ENCODE measurements at places on chromosomes 7 and 10. TPM values are rescaled to one million over a fixed set of nuclear protein-coding genes. Genes with fewer than 3 reads are reported as not detected.
A peak's percentile ranks its signal among the peaks of the same experiment; 100 is the strongest.

DNA sequence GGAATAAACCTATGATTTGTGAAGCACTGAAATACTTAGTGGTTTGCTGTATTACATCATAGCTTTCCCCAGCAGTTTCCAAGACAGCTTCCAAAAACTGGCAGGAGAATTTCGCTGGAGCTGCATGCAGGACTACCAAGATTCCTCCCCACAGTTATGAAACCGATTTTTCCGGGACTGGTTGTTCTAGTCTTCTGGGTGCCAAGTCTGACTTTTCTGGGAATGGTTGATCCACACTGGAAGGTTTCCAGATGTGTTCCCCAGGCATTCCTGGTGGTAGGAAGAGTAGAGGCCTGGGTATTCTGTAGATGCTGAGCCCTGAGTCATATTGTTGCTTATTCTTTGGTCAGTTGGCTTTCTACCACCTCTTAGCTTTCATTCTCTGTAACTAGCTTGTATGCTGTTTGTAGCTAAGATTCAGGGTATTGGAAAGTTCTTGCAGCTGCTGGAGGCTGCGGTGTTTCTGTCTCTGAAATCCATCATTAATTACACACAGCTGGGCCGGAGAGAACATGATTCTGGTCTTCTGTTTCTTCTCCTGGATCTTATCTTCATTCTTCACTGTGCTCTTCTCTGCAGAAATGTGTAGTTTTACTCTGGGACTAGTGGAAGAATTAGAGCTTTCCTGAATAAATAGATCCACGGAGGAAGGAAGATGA lies 6.3 kb downstream of the ABCC2 start:
- DNase-seq: no peak

DNA sequence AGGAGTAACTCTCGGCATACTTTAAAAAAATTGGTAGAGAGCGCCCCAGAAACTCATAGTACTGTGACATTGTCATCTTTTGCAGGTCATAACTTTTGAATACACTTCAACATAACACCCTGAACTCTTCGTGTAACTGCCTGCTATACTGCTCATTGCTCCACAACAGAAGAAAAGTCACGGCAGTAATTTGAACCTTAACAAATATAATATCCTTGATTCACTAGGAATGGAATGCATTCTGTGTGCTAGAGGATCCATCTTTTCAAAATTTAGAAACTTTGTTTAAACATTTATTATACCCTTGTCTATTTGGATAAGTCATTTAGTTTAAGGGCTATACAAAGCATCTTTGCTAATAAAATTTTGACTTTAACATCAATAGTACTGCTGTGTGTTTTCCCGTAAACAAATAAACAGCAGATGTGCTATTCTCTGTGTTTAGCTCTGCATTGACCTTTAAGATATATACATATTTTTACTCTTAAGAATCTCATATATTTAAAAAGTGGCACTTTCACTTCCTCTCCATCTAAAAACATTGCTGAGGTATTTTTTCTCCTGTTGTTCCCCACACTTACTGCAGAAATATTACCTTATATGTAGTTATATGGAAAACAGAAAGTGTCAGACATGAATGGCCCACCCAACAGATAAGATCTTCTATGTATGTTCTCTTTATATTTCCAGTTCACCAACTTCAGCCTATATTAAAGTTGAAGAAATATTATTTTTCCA lies 217.6 kb upstream of the TMEM229A start:
- no peak for DNase-seq

DNA sequence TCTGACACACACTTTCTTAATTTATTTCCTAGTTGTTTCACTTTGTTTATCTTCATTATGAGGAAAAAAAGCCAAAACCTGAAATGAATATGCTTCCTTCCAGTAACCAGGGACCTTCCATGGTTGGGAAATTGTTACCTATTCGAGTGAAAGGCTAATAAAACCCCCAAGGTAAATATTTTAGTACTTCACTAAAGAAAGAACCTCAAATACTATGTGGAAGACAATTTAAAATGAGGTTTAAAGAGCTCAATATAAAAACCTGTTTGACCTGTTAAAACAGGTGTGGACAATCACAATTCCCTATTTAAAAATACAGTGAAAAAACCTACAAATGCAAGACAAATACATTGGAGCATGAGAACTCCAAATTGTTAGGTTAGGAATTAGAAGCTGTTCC lies 192.6 kb downstream of the CFTR start:
- DNase-seq: no peak

- peak; percentile 85 for DNase-seq
Measured at GRCh38 chr7:112422842-112423496, 27.3 kb upstream of the IFRD1 start.

DNA sequence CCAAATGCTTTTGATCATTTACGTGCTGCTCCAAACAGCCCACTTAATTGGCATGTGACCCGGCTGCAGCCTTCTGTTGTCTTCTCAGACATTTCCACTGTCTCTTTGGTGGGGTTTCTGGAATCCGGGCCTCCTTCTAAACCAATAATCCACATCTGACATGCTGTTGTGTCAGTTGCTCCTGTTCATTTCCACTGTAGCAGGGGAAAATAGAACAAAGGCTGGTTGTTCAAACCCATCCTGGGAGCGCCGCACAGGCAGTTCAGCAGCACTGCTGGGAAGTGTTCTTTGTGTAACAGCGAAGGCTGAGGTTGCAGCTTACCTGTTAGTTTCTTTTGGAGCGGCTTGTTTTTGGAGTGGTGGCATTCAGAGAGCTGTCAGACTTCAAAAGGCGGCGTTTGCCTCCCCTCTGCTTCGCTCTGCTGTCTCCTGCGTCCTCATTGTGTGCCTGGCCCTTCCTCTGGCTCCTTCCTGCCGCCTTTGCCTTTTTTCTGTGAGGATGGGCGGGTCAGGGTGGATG lies 149.4 kb downstream of the SNX10 start:
- DNase-seq: no peak

GRCh38 chr7:41874201-41874785 lies 171.4 kb upstream of the INHBA start:
- no peak for DNase-seq

DNA sequence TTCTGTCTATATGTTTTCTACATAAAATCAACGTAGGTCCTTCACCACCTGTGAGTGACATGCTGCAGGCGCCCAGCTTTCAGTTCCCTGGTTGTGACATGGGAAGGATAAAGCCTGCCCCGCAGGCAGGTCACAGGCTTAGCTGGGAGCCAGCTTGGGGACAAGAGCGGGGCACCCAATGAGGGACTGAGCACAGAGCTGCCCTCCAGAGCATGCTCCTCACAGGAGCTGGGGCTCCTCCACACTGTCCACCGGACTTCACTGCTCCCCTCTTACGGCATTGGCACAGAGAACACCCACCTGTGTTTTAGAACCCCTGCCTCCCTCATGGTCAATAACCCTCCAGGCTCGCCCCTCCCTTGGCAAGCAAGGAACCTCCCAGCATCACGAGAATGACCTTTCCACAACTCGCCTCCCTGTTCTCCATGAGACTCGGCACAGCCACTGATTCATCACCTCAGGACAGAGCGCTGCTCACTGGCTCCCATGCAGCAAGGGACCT lies 187.1 kb downstream of the TNS3 start:
- DNase-seq: no peak

- DNase-seq: no peak
Measured at GRCh38 chr7:55087521-55087961, 68.7 kb downstream of the EGFR start.

- DNase-seq: no peak
Measured at GRCh38 chr10:104034401-104035193, 51.1 kb downstream of the COL17A1 start.

GRCh38 chr10:49080071-49080470 lies 35.3 kb downstream of the VSTM4 start:
- no peak for DNase-seq

DNA sequence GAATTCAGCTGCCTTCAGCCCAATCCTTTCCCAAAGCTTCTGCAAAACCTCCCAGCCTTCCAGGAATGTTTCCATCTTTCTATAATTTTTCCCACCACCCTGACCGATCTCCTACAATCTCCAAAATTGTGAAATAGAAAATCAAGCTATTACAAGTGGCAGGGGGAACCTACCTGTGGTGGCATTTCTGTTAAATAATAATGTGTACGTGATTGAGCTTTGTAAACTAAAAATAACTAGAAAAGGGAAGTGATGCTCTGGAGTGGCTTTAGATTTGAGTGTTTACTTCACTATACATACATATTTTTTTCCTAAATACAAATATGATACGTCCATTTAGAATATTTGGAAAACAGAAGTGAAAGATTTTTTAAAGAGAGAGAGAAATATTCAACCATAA lies 593.6 kb downstream of the GRM8 start:
- no peak for DNase-seq

The RAMP3 gene
- not detected for polyA plus RNA-seq

The SEMA3C gene
- polyA plus RNA-seq: 21.2 TPM

The TCERG1L gene
- not detected for polyA plus RNA-seq

The HGF gene
- not detected for polyA plus RNA-seq

The RADIL gene
- polyA plus RNA-seq: 0.04 TPM

The IRF5 gene
- 0.71 TPM for polyA plus RNA-seq
